ENCODE measurements at places on chromosomes 4 and X. TPM values are rescaled to one million over a fixed set of nuclear protein-coding genes. Genes with fewer than 3 reads are reported as not detected.

- no peaks in the 10 kb centered on the region for H3K4me1 ChIP-seq
- no peak overlapping the region for H3K4me3 ChIP-seq
- H3K36me3 ChIP-seq, result peaks cover 2% of the 10 kb centered on the region
- no peaks in the 10 kb centered on the region for H3K27me3 ChIP-seq
Observed at GRCh38 chrX:122094611-122095010, 1047.2 kb downstream of the GLUD2 start.

The RBMXL3 gene
- total RNA-seq, result not detected

The GC gene
- total RNA-seq, result not detected

GRCh38 chr4:119025916-119026661 is 109.5 kb upstream of the MYOZ2 start:
- no peaks in the 10 kb centered on the region for H3K4me1 ChIP-seq
- H3K36me3 ChIP-seq, result no peaks in the 10 kb centered on the region
- no peak overlapping the region for H3K27ac ChIP-seq
- no peak for DNase-seq

The PRRG3 gene
- 2.9 TPM for total RNA-seq

DNA sequence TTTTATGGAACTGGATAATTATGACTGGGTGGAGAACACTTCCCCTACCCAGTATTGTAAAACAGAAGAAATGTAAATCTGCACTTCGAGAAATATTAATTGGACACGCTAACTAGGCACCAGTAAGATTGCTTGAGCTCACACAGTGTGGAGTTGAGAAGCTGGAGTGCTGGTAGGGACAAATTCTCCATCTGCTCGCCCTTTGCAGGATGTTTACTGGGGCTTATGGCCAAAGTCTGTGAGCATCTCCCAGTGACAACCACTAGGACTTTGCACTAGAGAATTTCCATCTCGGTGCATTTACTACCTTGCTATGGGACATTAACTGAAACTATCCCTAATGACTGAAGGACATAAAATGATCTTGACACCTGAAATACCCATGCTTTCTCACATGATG is 33.7 kb upstream of the GPR34 start:
- no peak overlapping the region for H3K27ac ChIP-seq
- DNase-seq, result no peak
- no peak overlapping the region for H3K4me3 ChIP-seq
- no peaks in the 10 kb centered on the region for H3K4me1 ChIP-seq
- no peaks in the 10 kb centered on the region for H3K27me3 ChIP-seq

- H3K36me3 ChIP-seq, result peaks cover under 1% of the 10 kb centered on the region
- H3K27ac ChIP-seq, result no peak overlapping the region
- H3K27me3 ChIP-seq, result no peaks in the 10 kb centered on the region
- no peaks in the 10 kb centered on the region for H3K4me1 ChIP-seq
- no peak overlapping the region for H3K4me3 ChIP-seq
Observed at GRCh38 chrX:80354966-80355465, 65.2 kb upstream of the TENT5D start.

- peaks cover 25% of the 10 kb centered on the region for H3K4me1 ChIP-seq
- no peak overlapping the region for H3K27ac ChIP-seq
- H3K4me3 ChIP-seq, result no peak overlapping the region
- H3K27me3 ChIP-seq, result no peaks in the 10 kb centered on the region
- H3K36me3 ChIP-seq, result no peaks in the 10 kb centered on the region
- no peak for DNase-seq
Observed at GRCh38 chr4:16843831-16844508, 54.5 kb downstream of the LDB2 start.

The CORIN gene
- total RNA-seq, result 0.34 TPM

DNA sequence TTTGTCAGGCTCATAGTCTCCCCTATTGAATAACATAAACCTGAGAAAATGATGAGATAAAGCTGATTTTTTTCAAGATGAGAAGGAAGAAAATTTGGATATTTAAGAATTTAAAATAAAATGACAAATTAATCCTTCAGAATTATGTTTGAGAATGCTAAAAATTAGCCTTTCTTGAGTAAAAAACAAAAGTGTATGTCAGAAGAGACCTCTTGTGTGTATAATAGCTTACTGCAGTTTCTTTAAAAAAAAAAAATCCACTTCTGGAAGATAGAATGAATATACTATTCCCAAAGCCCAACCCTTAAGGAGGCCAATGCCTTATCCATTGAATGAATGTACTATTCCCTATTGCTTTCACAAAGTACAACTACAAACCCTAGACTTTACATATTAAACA is 281.8 kb downstream of the RAPGEF2 start:
- no peak overlapping the region for H3K27ac ChIP-seq
- H3K36me3 ChIP-seq, result peaks cover 14% of the 10 kb centered on the region
- H3K4me1 ChIP-seq, result peaks cover 8% of the 10 kb centered on the region
- H3K4me3 ChIP-seq, result no peak overlapping the region
- no peak for DNase-seq

The FHDC1 gene
- total RNA-seq, result 54.5 TPM

- H3K36me3 ChIP-seq, result no peaks in the 10 kb centered on the region
- H3K4me1 ChIP-seq, result no peaks in the 10 kb centered on the region
- H3K27me3 ChIP-seq, result peaks cover 3% of the 10 kb centered on the region
- DNase-seq, result no peak
Observed at GRCh38 chr4:78640714-78641113, 89.1 kb downstream of the ANXA3 start.

The LRIT3 gene
- total RNA-seq, result 0.19 TPM

Measured in neural crest cell (in vitro differentiated cells).